GM23248 (cell line): ENCODE measurements at places on chromosomes 2 and 18. TPM values are rescaled to one million over a fixed set of nuclear protein-coding genes. Genes with fewer than 3 reads are reported as not detected.

Gene ASB18
- not detected in 2 replicates for total RNA-seq

Gene ACP1
- 116 and 183 TPM in 2 replicates for total RNA-seq

Gene G6PC2
- not detected in 2 replicates for total RNA-seq

Gene UGT1A3
- total RNA-seq, result not detected in 2 replicates

Gene EFR3B
- 0.76 and 0.97 TPM in 2 replicates for total RNA-seq

Gene CHRNG
- total RNA-seq, result not detected in 2 replicates

Gene RUFY4
- not detected in 2 replicates for total RNA-seq

Gene RAB12
- 61.6 and 73.8 TPM in 2 replicates for total RNA-seq

Gene TRIP12
- 121 and 124 TPM in 2 replicates for total RNA-seq

Gene LRRTM4
- total RNA-seq, result not detected in 2 replicates

Gene CLK1
- total RNA-seq, result 32.4 and 52.7 TPM in 2 replicates

Gene SERPINB3
- total RNA-seq, result not detected in 2 replicates

Gene LIMS4
- 1.0 TPM in 1 of 2 replicates, not detected in the other for total RNA-seq

Gene PID1
- 4.9 and 5.9 TPM in 2 replicates for total RNA-seq

Gene CCDC141
- total RNA-seq, result not detected in 2 replicates

Gene CD226
- 1.3 and 2.1 TPM in 2 replicates for total RNA-seq

Gene SLC9A4
- total RNA-seq, result not detected in 2 replicates

Gene CRYGC
- not detected in 2 replicates for total RNA-seq

Gene GAD1
- 0.13 and 2.6 TPM in 2 replicates for total RNA-seq

Gene ATOH8
- 40.7 and 50.1 TPM in 2 replicates for total RNA-seq

Gene ITPRIPL1
- 0.25 and 0.32 TPM in 2 replicates for total RNA-seq

Gene LIPG
- 0.25 and 0.43 TPM in 2 replicates for total RNA-seq

Gene DOK1
- total RNA-seq, result 32.2 and 40.3 TPM in 2 replicates

Gene PGAP1
- 5.6 and 6.3 TPM in 2 replicates for total RNA-seq

Gene ALPI
- not detected in 2 replicates for total RNA-seq

Gene STARD6
- not detected in 2 replicates for total RNA-seq

Gene DQX1
- total RNA-seq, result not detected in 2 replicates

Gene FOXD4L1
- total RNA-seq, result not detected in 2 replicates

Gene FAP
- 243 and 269 TPM in 2 replicates for total RNA-seq

Gene CERKL
- not detected in 2 replicates for total RNA-seq

Gene LDAH
- 27.6 and 42.1 TPM in 2 replicates for total RNA-seq

Gene SNRPD1
- total RNA-seq, result 8.9 and 16.2 TPM in 2 replicates

Gene MREG
- total RNA-seq, result 0.89 and 3.1 TPM in 2 replicates

Gene DSC3
- not detected in 2 replicates for total RNA-seq

Gene AMER3
- total RNA-seq, result not detected in 2 replicates

Gene TCF7L1
- total RNA-seq, result 0.38 and 0.65 TPM in 2 replicates

Gene IL1A
- total RNA-seq, result 0.54 TPM in 1 of 2 replicates, not detected in the other

Gene STK25
- total RNA-seq, result 239 and 240 TPM in 2 replicates
